Uterus (tissue), 4 donors: ENCODE measurements at places on chromosomes 2 and 18. TPM values are rescaled to one million over a fixed set of nuclear protein-coding genes. Genes with fewer than 3 reads are reported as not detected.
A peak's percentile ranks its signal among the peaks of the same experiment; 100 is the strongest.

DNA sequence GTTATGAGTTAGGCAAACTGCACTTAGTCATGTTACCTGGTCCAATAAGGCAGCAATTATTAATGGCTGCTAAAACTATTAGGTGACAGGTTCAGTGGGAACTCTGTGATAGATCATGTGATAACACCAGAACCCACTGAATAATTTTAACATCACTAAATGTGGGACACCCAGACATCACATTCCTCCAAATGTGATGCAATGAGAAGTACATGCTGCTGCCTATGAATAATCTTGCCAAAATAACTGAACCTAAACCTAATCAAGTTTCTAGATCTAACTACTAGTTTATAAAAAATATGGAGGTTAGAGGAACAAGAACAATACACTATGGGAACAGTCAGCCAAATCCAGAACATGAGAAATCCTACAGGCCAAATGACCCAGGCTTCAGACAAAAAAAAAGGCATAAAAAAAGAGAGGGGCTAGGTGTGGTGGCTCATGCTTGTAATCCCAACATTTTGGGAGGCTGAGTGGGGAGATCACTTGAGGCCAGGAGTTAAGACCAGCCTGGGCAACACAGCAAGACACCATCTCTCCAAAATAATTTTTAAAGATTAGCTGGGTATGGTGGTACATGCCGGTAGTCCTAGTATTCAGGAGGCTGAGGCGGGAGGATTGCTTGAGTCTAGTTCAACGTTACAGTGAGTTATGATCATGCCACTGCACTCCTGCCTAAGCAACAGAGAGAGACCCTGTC is 7.0 kb upstream of the ACTR2 start:
- no peaks in the 10 kb centered on the region for H3K36me3 ChIP-seq
- DNase-seq: no peak
- H3K4me3 ChIP-seq: no peak overlapping the region
- no peaks in the 10 kb centered on the region for H3K4me1 ChIP-seq
- H3K27ac ChIP-seq: no peak overlapping the region

GRCh38 chr2:68417926-68418325 is 49.2 kb downstream of the FBXO48 start:
- H3K36me3 ChIP-seq: no peaks in the 10 kb centered on the region
- no peak for DNase-seq
- H3K27me3 ChIP-seq: no peaks in the 10 kb centered on the region
- no peaks in the 10 kb centered on the region for H3K4me1 ChIP-seq
- no peak overlapping the region for H3K27ac ChIP-seq

- H3K4me1 ChIP-seq: no peaks in the 10 kb centered on the region
- H3K27me3 ChIP-seq: no peaks in the 10 kb centered on the region
- no peaks in the 10 kb centered on the region for H3K36me3 ChIP-seq
- no peak for DNase-seq
- no peak overlapping the region for H3K27ac ChIP-seq
Observed at GRCh38 chr2:108409768-108410167, 32.0 kb downstream of the SULT1C4 start.

- H3K36me3 ChIP-seq: no peaks in the 10 kb centered on the region
- no peaks in the 10 kb centered on the region for H3K4me1 ChIP-seq
Observed at GRCh38 chr18:56902653-56903052, 244.2 kb upstream of the BOD1L2 start.

GRCh38 chr2:170369894-170370293 is 191.9 kb downstream of the MYO3B start:
- H3K27me3 ChIP-seq: peaks cover 17% of the 10 kb centered on the region
- no peaks in the 10 kb centered on the region for H3K4me1 ChIP-seq
- no peak for DNase-seq
- no peak overlapping the region for H3K27ac ChIP-seq

GRCh38 chr2:64857581-64858471 is 131.4 kb upstream of the SLC1A4 start:
- H3K36me3 ChIP-seq: no peaks in the 10 kb centered on the region
- peak; percentile 79 for DNase-seq
- H3K4me3 ChIP-seq: no peak overlapping the region
- H3K4me1 ChIP-seq: peaks cover 17% of the 10 kb centered on the region
- peak overlapping the region; percentile 87 for H3K27ac ChIP-seq
- no peaks in the 10 kb centered on the region for H3K27me3 ChIP-seq

GRCh38 chr2:198106621-198107385 is 302.4 kb downstream of the PLCL1 start:
- no peak for DNase-seq
- no peaks in the 10 kb centered on the region for H3K36me3 ChIP-seq
- no peaks in the 10 kb centered on the region for H3K27me3 ChIP-seq
- no peaks in the 10 kb centered on the region for H3K4me1 ChIP-seq
- H3K27ac ChIP-seq: no peak overlapping the region
- no peak overlapping the region for H3K4me3 ChIP-seq

DNA sequence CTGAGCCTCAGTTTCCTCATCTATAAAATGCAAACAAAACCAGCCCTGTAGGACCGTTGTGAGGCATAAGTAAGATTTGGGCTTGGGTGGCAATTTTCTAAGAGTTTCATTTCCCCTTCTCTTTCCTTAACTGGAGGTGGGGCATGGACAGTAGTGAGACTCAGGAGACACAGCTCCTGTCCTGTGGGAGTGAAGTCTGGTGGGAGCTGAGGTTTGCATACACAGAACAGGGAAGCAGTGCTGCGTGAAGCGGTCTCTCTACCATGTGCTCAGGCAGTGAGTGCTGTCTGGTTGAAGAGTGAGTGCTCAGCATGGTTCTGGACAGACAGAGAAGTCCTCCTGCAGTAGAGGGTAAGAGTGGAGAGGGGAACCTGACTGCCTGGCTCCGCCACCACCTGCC is 62.3 kb upstream of the MCFD2 start:
- H3K4me1 ChIP-seq: no peaks in the 10 kb centered on the region
- no peaks in the 10 kb centered on the region for H3K27me3 ChIP-seq
- no peak overlapping the region for H3K27ac ChIP-seq
- no peak overlapping the region for H3K4me3 ChIP-seq
- no peaks in the 10 kb centered on the region for H3K36me3 ChIP-seq

The EMILIN2 gene
- total RNA-seq: 60.2 TPM

DNA sequence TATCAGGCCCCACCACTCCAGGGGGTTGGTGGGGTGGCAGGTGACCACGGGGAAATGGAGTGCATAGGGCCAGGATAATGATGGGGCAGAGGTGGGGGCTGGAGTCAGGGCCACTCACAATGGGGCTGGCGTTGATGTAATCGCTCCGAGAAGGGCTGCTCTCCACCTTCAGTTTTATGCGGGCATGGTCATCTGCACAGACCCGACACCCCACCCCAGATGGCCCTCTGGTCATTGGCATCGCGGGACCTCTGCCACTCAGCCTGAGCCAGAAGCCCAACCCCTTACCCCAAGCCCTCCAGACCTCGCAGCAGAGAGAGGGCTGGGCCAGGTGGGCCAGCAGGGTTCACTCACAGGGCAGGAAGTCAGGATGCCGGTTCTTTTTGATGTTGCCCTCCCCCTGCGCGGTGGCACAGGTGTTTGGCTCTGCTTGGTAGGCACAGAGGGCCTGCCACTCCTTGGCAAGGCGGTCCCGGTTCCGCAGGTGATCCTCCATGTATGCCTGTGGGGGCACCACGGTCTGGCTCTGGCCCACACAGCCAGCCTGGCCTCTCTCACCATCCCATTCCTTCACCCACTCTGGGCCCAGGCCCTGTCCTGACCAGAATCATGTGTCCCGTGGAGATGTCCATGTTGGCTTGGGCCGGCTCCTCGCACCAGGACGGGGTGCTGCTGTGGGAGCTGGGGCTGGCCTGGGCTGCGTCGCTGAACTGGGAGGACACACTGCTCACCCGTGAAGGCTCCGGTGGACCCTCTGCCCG is 12.4 kb downstream of the PTPRN start:
- H3K4me3 ChIP-seq: no peak overlapping the region
- no peak overlapping the region for H3K27ac ChIP-seq
- DNase-seq: no peak

The RNF144A gene
- 67.4 TPM for total RNA-seq

GRCh38 chr2:120737340-120738101 is 1.9 kb downstream of the GLI2 start:
- peak overlapping the region; percentile 44 for H3K4me3 ChIP-seq
- no peaks in the 10 kb centered on the region for H3K27me3 ChIP-seq
- no peaks in the 10 kb centered on the region for H3K36me3 ChIP-seq

- peak overlapping the region; percentile 18 for H3K27ac ChIP-seq
- DNase-seq: no peak
- no peaks in the 10 kb centered on the region for H3K4me1 ChIP-seq
- H3K36me3 ChIP-seq: no peaks in the 10 kb centered on the region
Observed at GRCh38 chr2:188997263-188997662, 23.1 kb downstream of the COL3A1 start.

DNA sequence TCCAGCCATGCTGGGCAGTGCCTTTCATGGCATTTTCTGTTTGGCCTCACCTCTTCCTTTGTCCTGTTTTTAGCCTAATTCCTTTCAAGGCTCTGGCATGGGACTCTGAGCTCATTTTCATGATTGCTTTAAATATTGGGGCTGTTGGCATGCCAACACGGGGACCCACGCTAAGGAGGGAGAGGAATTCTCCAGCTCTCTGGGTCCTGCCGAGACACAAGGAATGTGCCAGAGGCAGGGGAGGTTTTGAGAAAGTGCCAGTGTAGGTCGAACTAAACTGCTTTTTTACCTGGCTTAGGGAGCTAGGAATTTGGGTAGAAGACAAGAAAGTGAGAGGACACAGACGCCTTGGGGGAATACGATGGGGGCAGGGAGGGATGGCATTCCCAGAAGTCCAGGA is 42.3 kb downstream of the RPL37A start:
- H3K27me3 ChIP-seq: no peaks in the 10 kb centered on the region
- peaks cover 4% of the 10 kb centered on the region for H3K4me1 ChIP-seq
- H3K36me3 ChIP-seq: no peaks in the 10 kb centered on the region
- no peak overlapping the region for H3K4me3 ChIP-seq
